ENCODE measurements at places on chromosomes 12 and 14. TPM values are rescaled to one million over a fixed set of nuclear protein-coding genes. Genes with fewer than 3 reads are reported as not detected.

DNA sequence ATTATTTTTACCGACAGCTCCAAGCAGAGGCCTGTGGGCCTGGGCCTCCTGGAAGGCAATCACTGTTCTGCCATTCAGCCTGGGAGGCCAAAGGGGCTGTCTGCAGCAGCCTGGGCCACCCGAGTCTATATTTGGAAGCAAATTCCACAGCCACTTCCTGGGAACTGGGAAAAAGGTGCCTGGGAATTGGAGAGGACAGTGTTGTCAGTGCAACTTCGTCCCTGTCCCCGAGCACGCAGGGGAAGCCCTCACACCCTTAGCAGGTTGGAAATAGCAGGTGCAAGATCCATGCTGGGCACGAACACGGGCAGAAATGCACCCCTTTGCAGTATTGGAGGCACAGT lies 9.6 kb upstream of the TBX5 start:
- DNase-seq = no peak

GRCh38 chr12:61220337-61220736 lies 1039.9 kb upstream of the USP15 start:
- no peak for DNase-seq

GRCh38 chr12:53489242-53489864 lies 9.9 kb downstream of the MAP3K12 start:
- DNase-seq = no peak

DNA sequence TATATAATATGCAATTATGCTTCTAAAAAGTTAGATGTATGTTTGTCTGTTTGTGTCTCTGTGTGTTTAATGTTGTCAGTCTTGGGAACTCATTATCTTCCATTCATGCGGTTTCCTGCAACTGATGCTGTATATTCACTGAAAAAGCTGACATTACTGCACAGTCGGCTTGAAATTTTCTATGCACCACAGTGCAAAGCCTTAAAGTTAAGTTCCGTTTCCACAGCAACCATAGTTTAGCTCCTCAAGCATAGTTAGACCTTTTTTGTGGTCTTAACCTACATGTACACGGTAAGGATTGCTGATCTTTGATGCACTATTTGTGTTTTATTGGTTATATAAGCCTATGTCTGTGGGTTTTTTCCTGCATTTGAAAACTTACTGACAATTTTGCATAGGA lies 309.4 kb downstream of the KCNC2 start:
- DNase-seq = no peak

- no peak for DNase-seq
These were observed 20.0 kb downstream of the KIF5A start for GRCh38 chr12:57569858-57570257.

- DNase-seq = no peak
These were observed 4.4 kb downstream of the ORMDL2 start for GRCh38 chr12:55822228-55822627.

GRCh38 chr12:105222726-105223351 lies 13.1 kb downstream of the APPL2 start:
- DNase-seq = no peak

DNA sequence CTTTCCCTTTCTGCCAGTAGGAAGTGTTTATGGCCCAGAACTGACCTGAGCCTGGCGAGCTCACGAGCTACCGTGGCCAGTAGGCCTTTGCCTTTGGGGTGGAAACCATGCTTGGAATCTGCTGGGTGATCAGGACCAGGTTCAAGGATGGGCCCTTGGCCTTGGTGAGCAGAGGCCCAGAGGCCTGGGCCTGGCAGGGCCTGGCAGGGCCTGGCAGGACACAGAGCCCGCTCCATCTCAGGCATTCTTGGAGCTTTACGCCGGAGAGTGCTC lies 184.8 kb upstream of the RTL1 start:
- DNase-seq = no peak

DNA sequence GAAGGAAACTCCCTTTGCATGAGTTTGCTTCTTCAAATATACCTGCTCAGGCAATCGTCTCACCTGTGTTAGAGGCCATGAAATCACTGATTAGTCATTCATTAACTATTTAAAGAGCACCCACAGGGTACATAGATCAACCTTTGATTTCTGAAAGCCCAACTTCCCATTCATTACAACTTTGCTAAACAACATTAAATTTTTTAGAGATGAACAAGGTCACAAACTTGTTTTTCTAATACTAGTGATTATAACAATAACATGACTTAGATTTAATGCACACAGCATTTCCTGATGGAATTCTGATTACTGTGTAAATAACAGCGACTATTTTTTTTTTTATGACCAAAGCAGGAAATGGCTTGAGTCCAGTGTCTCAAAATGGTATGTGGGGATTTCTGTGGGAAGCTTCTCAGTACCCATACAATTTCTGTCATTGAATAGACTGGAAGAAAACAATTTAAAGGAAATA lies 5.4 kb upstream of the ERO1A start:
- no peak for DNase-seq

GRCh38 chr12:1226951-1227350 lies 235.9 kb downstream of the ERC1 start:
- no peak for DNase-seq

DNA sequence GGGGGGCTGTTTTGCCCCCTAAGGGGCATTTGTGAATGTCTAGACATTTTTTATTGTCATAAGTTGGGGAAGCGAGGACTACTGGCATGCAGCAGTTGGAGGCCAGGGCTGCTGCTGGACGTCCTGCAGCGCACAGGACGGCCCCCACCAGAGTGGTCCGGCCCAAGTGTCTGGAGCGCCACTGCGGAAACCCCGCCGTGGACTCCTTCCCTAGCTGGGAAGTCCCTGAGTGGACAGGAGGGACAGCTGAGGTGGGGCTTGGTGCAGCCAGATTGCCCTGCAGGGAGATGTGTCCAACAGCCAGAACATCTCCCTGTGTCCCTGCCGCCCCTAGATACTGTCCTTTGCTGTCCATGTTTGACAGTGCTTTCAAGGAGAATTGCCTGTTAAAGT lies 5.5 kb downstream of the CKB start:
- no peak for DNase-seq

The IFNG-AS1 gene
- total RNA-seq = 0.37 TPM

The PIWIL1 gene
- total RNA-seq = 0.89 TPM

The TAS2R42 gene
- total RNA-seq = not detected

The TESPA1 gene
- total RNA-seq = 190 TPM
